Activated CD4-positive, alpha-beta memory T cell treated with anti-CD3 and anti-CD28 coated beads for 36 hours (primary cell): ENCODE measurements at places on chromosomes 11 and 22. TPM values are rescaled to one million over a fixed set of nuclear protein-coding genes. Genes with fewer than 3 reads are reported as not detected.

DNA sequence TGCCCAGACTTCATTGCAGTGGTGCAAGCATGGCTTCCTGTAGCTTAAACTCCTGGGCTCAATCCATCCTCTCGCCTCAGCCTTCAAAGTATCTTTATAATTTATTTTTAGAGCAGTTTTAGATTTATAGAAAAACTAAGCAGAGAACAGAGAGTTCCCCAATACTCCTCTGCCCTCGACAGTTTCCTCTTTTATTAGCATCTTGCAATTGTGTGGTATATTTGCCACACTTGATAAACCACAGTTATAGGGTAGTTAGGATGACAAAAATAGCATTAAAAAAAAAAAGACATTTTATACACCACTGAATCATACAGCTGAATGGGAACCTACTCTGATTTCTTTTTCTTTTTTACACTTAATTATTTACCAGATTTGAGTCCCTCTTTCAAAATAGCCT lies 31.2 kb downstream of the MS4A2 start:
- H3K4me3 ChIP-seq: no peak overlapping the region
- H3K27ac ChIP-seq: no peak overlapping the region
- H3K36me3 ChIP-seq: no peaks in the 10 kb centered on the region
- no peak for DNase-seq
- no peaks in the 10 kb centered on the region for H3K27me3 ChIP-seq

GRCh38 chr11:30255637-30256036 lies 24.8 kb downstream of the FSHB start:
- no peak for DNase-seq
- H3K4me3 ChIP-seq: no peak overlapping the region
- no peaks in the 10 kb centered on the region for H3K27me3 ChIP-seq
- peaks cover 3% of the 10 kb centered on the region for H3K4me1 ChIP-seq
- H3K36me3 ChIP-seq: no peaks in the 10 kb centered on the region

GRCh38 chr11:70796648-70797227 lies 398.4 kb downstream of the CTTN start:
- H3K4me1 ChIP-seq: no peaks in the 10 kb centered on the region
- H3K36me3 ChIP-seq: peaks cover 2% of the 10 kb centered on the region
- H3K27me3 ChIP-seq: no peaks in the 10 kb centered on the region
- H3K4me3 ChIP-seq: no peak overlapping the region
- no peak for DNase-seq
- no peak overlapping the region for H3K27ac ChIP-seq

GRCh38 chr11:106879832-106880546 lies 138.3 kb downstream of the GUCY1A2 start:
- no peak overlapping the region for H3K27ac ChIP-seq
- H3K27me3 ChIP-seq: no peaks in the 10 kb centered on the region
- H3K4me1 ChIP-seq: no peaks in the 10 kb centered on the region
- H3K36me3 ChIP-seq: no peaks in the 10 kb centered on the region
- H3K4me3 ChIP-seq: no peak overlapping the region

GRCh38 chr11:24093375-24093774 lies 403.5 kb upstream of the LUZP2 start:
- no peak for DNase-seq
- no peaks in the 10 kb centered on the region for H3K4me1 ChIP-seq
- H3K36me3 ChIP-seq: no peaks in the 10 kb centered on the region
- H3K27ac ChIP-seq: no peak overlapping the region
- no peaks in the 10 kb centered on the region for H3K27me3 ChIP-seq

GRCh38 chr11:120793806-120794479 lies 230.0 kb upstream of the TBCEL start:
- H3K4me1 ChIP-seq: no peaks in the 10 kb centered on the region
- peaks cover 3% of the 10 kb centered on the region for H3K27me3 ChIP-seq
- no peak overlapping the region for H3K27ac ChIP-seq
- no peak for DNase-seq
- no peaks in the 10 kb centered on the region for H3K36me3 ChIP-seq

- no peaks in the 10 kb centered on the region for H3K4me1 ChIP-seq
- H3K27ac ChIP-seq: no peak overlapping the region
- DNase-seq: no peak
- no peaks in the 10 kb centered on the region for H3K27me3 ChIP-seq
These were observed 86.1 kb upstream of the BID start for GRCh38 chr22:17860220-17860965.

DNA sequence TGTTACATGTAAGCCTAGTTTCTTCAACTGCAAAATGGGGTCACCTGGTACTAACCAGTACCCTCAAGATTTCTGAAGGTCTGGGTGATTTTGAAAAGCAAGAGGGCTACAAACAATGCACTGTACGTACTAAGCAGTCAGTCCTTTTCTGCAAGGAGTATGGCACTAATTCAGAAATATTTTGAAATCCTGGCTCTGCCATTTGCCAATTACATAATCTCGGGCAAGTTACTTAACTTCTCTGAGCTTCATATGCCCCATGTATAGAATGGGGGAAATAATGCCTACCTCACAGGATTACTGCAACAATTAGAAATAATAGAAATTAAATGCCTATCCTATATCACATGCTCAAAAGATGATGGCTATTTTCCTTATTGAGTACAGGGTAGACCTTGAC lies 60.7 kb upstream of the CCDC89 start:
- H3K4me1 ChIP-seq: peaks cover 62% of the 10 kb centered on the region
- peaks cover 6% of the 10 kb centered on the region for H3K36me3 ChIP-seq
- DNase-seq: no peak
- H3K4me3 ChIP-seq: no peak overlapping the region

GRCh38 chr11:44654057-44654456 lies 72.7 kb upstream of the TSPAN18 start:
- H3K4me3 ChIP-seq: no peak overlapping the region
- H3K27me3 ChIP-seq: peaks cover 3% of the 10 kb centered on the region
- H3K27ac ChIP-seq: no peak overlapping the region
- no peak for DNase-seq
- H3K4me1 ChIP-seq: peaks cover 7% of the 10 kb centered on the region

GRCh38 chr11:119619665-119620064 lies 109.3 kb downstream of the NECTIN1 start:
- no peak for DNase-seq
- H3K4me3 ChIP-seq: no peak overlapping the region
- no peaks in the 10 kb centered on the region for H3K27me3 ChIP-seq
- peaks cover 13% of the 10 kb centered on the region for H3K4me1 ChIP-seq

DNA sequence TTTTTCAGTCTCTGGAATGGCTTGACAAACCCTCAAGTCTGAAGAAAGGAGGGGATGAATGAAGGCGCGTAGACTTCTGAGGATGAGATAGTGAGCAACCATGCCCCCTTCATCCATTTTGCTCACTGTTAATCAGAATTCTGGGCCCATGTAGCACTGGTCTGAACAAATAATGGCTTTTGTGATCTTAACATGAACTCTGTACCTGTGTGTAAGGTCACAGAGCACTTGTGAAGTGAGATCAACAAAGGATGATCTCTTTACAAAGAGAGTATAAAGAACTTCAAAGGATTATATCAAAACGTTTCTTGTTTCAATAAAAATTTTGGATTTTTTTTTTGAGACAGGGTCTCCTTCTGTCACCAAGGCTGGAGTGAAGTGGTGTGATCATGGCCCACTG lies 976.7 kb downstream of the OPCML start:
- H3K36me3 ChIP-seq: no peaks in the 10 kb centered on the region
- no peak overlapping the region for H3K27ac ChIP-seq
- H3K4me3 ChIP-seq: no peak overlapping the region
- H3K4me1 ChIP-seq: no peaks in the 10 kb centered on the region

DNA sequence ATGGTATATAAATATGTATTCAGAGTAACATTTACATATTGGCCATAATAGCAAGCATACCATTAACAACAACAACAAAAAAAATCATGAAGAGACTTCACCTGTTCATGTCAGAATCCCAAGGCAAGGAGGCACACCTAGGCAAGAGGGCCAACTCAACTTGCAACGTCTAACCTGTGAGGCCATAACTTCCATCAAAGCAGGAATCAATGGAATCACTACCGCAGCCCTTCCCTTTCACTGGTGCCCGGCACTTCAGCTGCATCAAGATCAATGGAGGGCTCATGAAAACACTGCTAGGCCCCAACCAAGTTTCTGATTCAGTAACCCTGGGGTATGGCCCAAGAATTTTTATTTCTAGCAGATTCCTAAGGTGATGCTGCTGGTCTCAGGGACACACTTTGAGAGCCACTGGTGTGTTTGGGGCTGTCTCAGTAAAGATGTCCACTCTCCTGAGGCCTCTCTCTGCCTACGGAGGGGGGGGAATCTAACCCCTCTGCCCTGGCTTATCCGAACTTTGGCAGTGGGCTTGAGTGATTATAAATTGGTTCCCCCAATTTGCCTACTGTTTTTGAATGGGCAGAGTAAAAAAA lies 8.0 kb downstream of the ZFTA start:
- H3K27me3 ChIP-seq: no peaks in the 10 kb centered on the region
- peaks cover 2% of the 10 kb centered on the region for H3K36me3 ChIP-seq
- no peak overlapping the region for H3K27ac ChIP-seq
- H3K4me3 ChIP-seq: no peak overlapping the region
- DNase-seq: no peak
- H3K4me1 ChIP-seq: no peaks in the 10 kb centered on the region

GRCh38 chr22:37037669-37038068 lies 13.9 kb upstream of the KCTD17 start:
- no peak overlapping the region for H3K4me3 ChIP-seq
- H3K4me1 ChIP-seq: peaks cover 10% of the 10 kb centered on the region
- no peak overlapping the region for H3K27ac ChIP-seq
- H3K36me3 ChIP-seq: no peaks in the 10 kb centered on the region

DNA sequence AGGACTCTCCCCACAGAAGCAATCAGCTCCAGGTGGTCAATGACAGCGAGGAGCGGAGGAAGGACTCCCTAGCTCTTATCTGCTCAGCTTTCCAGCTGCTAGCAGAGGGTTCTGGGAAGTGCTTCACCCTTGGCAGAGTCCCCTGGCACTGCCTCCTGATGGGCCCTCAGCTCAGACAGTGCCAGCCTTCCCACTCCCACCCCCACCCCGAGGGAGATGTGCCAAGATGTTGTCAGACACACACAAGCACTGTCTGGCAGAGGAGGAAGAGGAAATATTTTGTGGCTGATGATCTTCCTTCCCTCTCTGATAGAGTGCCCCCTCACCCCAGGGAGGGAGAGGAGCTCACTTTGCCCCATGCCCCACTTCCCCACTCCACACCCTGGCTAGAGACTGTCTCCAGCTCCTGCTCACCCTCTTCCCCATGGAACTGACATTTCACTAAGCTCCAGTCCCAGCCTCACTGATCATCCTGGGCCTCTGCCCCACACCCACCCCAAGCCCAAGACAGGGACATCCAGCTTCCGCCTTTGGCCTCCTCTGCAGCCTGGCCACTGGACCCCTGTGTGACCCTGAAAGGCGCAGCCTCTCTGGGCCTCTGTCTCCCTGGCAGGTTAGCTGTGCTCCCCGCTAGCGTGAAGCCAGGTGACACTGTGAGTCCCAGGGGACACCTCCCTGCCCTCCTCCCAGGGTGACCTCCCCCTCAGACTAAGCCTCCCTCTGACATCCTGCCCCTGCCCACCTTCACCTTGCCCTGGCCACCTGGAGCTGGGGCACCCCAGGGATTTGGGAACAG lies 44.5 kb downstream of the SLCO2B1 start:
- no peak overlapping the region for H3K27ac ChIP-seq
- no peaks in the 10 kb centered on the region for H3K36me3 ChIP-seq

- H3K27me3 ChIP-seq: no peaks in the 10 kb centered on the region
- peak overlapping the region; percentile 30 for H3K27ac ChIP-seq
- DNase-seq: no peak
- H3K36me3 ChIP-seq: peaks cover 71% of the 10 kb centered on the region
- H3K4me1 ChIP-seq: peaks cover 9% of the 10 kb centered on the region
These were observed 15.7 kb downstream of the FBXO7 start for GRCh38 chr22:32490279-32490678.

GRCh38 chr11:95101935-95102334 lies 12.3 kb downstream of the ENDOD1 start:
- no peak for DNase-seq
- no peak overlapping the region for H3K4me3 ChIP-seq
- H3K27ac ChIP-seq: no peak overlapping the region
- peaks cover 13% of the 10 kb centered on the region for H3K4me1 ChIP-seq

DNA sequence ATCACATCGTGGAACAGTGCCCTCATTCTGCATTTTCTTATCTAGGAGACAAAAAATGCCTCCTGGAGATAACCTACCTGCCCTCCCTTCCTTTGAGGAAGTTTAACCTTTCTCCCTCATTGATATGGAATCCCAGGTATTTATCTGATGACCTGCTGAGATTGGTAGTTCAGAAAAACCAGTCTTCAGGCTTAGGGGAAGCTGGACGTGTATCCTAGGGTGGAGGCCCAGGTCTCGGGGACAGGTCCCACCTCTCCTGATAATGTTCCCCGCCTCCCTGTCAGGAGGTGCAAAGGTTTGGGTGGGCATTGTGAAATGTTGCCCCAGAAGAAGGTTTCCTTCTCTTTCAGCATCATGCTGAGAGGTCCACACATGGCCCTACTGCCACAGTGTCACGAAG lies 186.9 kb upstream of the NAV2 start:
- no peaks in the 10 kb centered on the region for H3K36me3 ChIP-seq
- no peaks in the 10 kb centered on the region for H3K4me1 ChIP-seq
- no peak overlapping the region for H3K27ac ChIP-seq
- H3K4me3 ChIP-seq: no peak overlapping the region
- no peak for DNase-seq
- peaks cover 12% of the 10 kb centered on the region for H3K27me3 ChIP-seq

GRCh38 chr11:134350381-134350780 lies 18.6 kb downstream of the GLB1L2 start:
- no peaks in the 10 kb centered on the region for H3K27me3 ChIP-seq
- H3K27ac ChIP-seq: no peak overlapping the region
- H3K4me1 ChIP-seq: peaks cover 16% of the 10 kb centered on the region
- H3K36me3 ChIP-seq: peaks cover 2% of the 10 kb centered on the region
- H3K4me3 ChIP-seq: no peak overlapping the region
- no peak for DNase-seq

- H3K27ac ChIP-seq: no peak overlapping the region
- H3K36me3 ChIP-seq: no peaks in the 10 kb centered on the region
- H3K4me1 ChIP-seq: no peaks in the 10 kb centered on the region
- no peak overlapping the region for H3K4me3 ChIP-seq
These were observed 3.0 kb upstream of the RFPL3 start for GRCh38 chr22:32354360-32355351.

DNA sequence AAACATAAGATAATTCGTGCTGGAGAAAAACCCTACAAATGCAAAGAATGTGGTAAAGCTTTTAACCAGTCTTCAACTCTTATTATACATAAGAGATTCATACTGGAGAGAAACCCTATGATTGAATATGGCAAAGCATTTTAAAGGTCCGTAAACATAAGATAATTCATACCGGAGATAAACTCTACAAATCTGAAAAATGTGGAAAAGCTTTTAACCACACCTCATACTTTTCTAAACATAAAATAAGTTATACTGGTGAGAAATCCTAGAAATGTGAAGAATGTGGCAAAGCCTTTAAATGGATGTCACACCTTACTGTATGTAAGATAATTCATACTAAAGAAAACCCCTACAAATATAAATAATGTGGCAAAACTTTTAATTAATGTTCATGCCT lies 20.7 kb downstream of the PLAAT5 start:
- H3K4me1 ChIP-seq: no peaks in the 10 kb centered on the region
- H3K36me3 ChIP-seq: peaks cover 7% of the 10 kb centered on the region
- H3K27ac ChIP-seq: no peak overlapping the region

- no peak overlapping the region for H3K4me3 ChIP-seq
- H3K4me1 ChIP-seq: no peaks in the 10 kb centered on the region
- no peak for DNase-seq
- no peaks in the 10 kb centered on the region for H3K36me3 ChIP-seq
- H3K27me3 ChIP-seq: peaks cover 14% of the 10 kb centered on the region
These were observed 196.1 kb upstream of the TBCEL start for GRCh38 chr11:120827820-120828219.

The YWHAH gene
- 142 TPM for total RNA-seq

The ADM gene
- 3.0 TPM for total RNA-seq

The HEPN1 gene
- not detected for total RNA-seq

The CCDC73 gene
- not detected for total RNA-seq

The OR4D5 gene
- total RNA-seq: not detected

The CCDC86 gene
- 42.1 TPM for total RNA-seq

The FLRT1 gene
- 0.36 TPM for total RNA-seq

The ANO1 gene
- not detected for total RNA-seq

The OR51A2 gene
- not detected for total RNA-seq

The OR6T1 gene
- total RNA-seq: not detected
